ENCODE measurements at places on chromosomes 13 and 19.
A peak's percentile ranks its signal among the peaks of the same experiment; 100 is the strongest.

DNA sequence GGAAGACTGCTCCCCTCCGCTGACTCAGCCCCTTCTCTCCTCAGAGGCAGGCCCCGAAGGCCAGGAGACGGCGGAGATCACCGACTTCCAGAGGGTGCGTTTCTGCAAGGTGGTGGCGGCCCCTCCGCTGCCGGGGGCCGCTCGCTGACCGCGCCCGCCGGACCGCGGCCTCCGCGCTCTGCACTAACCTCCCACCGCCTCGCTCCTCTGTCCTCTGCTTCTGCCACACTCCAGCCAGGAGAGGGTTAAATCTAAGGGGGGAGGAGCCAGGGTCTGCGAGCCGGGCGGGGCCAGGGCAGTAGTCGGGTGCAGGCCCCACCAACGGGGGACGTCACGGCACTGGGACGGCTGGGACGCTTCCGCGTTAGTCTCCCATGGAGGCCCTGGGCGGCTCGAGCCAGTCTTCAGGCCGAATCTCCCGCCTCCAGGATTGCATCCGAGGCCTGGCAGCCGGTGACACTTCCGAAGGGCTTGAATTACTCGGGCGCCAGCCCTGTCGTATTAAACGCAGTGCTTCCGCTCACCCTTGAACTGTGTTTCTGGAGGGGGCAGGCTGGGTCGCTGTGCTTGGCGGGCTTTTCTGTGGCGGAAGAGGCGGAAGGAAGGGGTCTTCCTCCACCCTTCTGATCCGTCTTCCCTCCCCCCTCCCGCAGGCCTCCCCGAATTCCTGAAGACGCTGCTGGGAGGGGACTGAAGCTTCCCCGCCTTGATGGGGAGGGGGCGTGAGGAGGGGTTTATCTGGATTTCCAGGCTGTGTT, 1.2 kb upstream of the INAFM1 start:
- peak; percentile 98 for DNase-seq

DNA sequence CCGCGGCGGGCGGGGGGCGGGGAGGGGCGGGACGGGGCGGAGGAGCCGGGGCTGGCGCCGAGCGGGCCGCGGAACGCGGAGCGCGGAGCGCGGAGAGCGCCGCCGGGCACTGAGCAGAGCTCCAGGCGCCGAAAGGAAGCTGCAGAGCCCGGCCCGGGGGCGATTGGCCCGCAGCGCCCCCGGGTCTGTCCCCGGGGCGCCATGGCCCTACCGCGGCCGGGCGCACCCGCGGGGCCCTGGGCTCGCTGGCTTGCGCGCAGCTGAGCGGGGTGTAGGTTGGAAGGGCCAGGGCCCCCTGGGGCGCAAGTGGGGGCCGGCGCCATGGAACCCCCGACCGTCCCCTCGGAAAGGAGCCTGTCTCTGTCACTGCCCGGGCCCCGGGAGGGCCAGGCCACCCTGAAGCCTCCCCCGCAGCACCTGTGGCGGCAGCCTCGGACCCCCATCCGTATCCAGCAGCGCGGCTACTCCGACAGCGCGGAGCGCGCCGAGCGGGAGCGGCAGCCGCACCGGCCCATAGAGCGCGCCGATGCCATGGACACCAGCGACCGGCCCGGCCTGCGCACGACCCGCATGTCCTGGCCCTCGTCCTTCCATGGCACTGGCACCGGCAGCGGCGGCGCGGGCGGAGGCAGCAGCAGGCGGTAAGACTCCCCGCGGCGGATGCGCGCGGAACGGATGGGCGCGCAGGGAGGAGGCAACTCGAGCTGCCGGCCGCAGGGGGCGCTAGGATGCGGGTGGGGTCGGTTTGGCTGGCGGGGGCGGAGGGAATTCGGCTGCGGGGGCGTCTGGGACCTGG, at the start of gene PDE4A:
TSS of gene PDE4A (plus strand) at position 95 of the 796 bp plus-strand sequence. CDS start at position 322, 227 bp downstream.
- peak; percentile 85 for DNase-seq

DNA sequence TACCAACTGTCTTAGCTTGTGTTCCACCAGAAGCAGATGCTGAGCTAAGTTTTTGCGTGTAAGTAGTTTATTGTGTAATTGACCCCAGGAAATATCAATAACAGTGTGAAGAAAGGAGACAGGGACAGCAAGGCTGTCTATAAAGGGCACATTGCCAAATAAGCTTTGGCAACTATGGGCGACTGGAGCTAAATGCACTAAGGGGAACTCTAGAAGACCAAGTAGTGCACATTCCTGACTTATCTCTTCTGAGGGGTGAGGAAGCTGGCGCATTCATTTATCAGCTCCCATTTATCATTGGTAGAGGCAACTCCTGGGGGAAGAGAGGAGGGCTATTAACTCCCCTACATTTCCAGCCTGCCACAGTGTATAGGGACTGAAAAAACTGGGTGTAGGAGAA, 135.0 kb downstream of the DLEU7 start:
- no peak for DNase-seq

DNA sequence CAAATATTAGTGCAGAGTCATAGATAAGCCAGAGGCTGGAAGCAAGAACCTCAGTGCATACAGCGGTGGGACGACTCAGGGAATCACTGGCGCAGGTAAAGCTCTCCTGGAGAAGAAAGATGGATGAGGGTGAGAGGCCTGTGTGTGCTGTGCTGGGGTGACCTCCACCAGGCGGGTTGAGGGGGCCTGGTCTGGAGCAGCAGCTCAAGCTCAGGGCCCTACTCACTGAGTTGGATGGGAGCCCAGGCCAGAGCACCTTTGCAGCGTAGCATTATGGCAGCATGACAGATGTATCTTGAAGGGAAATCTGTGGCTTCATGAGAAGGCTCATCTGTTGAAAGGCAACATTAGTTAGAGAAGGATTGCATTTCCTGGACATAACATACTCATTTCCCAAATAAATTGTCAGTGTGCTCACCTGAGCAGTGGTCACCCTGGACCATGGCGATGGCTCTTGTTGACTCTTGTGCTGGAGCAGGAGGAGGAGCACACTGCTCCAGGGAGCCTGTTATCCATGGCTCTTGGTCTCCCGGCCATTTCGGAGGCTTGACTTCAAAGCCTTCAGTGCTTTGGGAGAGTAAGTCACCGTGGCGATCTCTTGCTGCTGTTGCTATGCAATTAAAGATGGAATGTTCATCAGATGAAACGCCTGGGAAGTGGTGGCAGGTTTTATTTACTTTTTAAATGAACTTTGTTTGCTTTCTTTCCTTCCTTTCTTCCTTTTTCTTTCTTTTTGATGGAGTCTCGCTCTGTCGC, 25.0 kb downstream of the HNRNPM start:
- DNase-seq, result no peak

GRCh38 chr13:75996582-75996981, 360.5 kb downstream of the LMO7 start:
- DNase-seq, result no peak

- DNase-seq, result no peak
Observed at GRCh38 chr19:1101337-1101698, 2.5 kb upstream of the GPX4 start.

GRCh38 chr13:32609428-32609827, 23.2 kb downstream of the PDS5B start:
- no peak for DNase-seq

GRCh38 chr19:4379383-4380253, 20.7 kb downstream of the SH3GL1 start:
- no peak for DNase-seq

GRCh38 chr19:43438291-43439031, 23.8 kb downstream of the TEX101 start:
- DNase-seq, result no peak

DNA sequence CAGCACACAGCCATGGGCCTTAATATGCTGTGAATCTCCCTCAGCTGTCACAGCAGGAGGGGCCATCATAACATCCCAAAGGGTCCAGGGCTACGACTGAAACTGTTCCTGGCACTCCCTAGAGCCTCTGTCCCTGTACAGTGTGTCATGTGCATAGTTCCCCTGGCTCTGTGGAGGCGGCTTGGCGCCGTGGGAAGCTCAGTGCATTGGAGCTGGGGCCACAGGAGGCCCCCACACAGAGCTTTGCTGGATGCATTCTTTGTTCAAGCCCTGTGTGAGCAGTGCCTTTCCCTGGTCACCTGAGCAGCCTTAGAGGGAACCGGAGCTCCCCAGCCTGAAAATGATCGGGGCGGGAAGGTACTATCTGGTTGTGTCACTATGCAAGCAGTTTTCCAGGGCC, 21.4 kb downstream of the UBXN6 start:
- DNase-seq, result peak; percentile 42

GRCh38 chr13:51541809-51542258, 42.4 kb upstream of the WDFY2 start:
- no peak for DNase-seq

- DNase-seq, result no peak
Observed at GRCh38 chr13:60018536-60018935, 145.2 kb downstream of the DIAPH3 start.

DNA sequence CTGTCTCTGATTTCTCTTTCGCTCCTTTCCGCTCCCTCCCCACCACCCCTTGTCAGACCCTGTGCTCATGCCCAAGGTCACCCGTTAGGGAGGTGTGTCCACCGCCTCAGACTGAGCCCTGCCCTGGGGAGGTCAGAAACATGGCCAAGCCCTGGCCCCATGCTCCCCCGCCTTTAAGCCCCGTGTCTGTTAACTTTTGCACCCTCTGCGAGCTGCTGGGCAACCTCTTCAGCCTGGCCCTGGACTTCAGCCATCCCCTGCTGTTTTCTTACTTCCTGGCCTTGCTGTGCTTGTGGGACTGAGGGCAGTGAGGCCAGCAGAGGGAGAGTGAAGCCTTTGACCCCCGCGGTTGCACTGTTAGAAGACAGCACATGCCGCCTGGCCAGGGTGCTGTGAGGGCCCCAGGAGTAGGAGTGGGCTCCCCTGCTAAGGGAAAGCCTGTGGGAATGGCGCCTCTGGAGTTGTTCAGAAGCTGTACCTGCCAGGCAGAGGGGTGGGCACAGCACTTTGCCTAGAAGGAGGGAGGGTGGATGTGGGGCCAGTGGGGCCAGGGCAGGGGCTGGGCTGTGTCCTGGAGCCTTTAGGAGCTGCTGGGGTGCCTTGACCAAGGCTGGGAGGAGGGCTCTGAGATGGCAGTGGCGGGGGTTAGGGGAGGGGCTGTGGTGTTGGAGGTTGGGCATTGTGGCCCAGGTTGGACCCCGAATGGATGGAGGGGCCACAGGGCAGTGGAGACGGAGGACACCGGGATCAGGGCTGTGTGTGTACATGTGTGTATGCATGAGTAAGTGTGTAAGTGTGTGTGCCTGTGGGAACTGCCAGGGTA, 7.9 kb downstream of the UPF1 start:
- DNase-seq, result peak; percentile 59

- no peak for DNase-seq
Observed at GRCh38 chr13:24392972-24393371, 83.6 kb downstream of the C1QTNF9 start.

DNA sequence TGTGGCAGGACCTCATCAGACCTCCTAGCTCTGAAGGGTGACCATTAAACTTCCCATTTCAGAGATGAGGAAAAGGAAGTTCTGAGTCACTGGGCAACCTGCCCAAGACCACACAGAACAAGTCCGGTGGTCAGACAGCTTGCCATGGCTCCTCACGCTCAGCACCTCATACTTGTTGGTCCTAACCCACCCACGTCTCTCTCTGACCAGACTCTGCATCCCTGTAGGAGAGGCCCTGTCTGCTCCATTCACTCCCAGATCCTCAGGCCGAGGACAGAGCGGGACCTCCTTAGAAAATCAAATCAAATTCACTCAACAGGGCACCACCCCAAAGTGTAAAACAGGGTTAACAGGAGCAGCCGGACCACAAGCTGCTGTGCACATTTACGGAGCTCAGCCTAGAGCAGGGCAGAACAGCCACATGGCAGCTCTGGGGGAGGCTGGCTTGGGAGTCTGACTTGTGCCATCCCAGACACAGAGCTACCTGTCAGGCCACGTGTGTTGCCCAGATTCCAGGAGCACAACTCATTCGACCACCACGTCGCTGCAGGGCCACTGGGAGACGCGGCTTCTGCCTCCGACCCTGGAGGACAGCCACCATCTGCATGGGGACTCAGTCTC, 1.7 kb downstream of the MIER2 start:
- DNase-seq, result no peak

DNA sequence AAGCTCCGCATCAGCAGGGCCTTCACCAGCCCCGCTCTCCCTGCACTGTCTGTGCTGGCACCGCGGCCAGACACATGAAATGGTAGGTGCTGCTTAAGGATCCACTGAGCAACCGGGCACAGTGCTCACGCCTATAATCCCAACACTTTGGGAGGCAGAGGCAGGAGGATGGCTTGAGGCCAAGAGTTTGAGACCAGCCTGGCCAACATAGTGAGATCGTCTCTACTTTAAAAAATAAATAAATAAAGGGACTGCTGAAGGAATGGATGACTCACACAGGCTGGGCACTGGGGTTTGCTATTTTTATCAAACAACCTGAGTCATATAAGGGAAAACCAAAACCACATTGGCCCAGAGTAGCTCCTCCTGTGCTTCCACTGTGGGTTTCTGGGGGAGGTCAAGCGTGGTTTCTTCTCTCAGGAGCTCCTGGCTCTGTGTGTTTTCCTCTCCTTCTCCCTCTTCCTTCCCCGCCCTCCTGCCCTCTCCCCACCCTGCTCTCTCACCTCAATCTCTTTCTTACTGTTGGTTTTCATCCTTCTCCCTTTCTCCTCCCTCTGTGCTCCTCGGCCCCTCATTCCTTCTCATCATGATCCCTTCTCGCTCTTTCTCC, 21.3 kb downstream of the VRK3 start:
- no peak for DNase-seq

- DNase-seq, result no peak
Observed at GRCh38 chr13:73714522-73714921, 419.7 kb downstream of the KLF12 start.

DNA sequence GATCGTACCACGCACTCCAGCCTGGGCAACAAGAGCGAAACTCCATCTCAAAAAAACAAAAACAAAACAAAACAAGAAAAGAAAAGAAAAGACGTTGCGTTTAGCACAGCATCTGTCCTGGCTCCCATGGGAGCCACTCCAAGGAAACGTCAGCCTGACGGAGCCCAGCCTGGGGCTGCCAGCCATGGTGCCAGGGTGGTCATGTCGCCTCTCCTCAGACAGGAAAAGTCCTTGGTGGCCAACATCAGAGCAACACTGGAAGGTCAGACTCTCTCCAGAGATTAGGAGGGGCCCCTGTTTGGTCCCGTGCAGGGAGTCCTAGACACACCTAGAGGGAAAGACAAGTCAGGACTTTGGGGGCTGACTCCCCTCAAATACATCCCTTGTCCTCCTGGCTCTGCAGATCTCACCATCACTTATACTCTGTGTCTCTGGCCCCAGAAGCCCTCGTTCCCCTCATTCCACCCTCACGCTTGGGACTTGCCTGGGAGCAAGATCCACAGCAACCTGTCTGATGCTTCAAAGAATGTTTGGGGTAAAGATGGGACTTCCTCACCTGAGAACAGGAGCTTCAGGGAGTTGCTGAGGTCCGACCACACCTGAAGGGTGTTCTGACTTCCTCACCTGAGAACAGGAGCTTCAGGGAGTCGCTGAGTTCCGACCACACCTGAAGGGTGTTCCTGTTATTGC, 9.3 kb downstream of the LILRA4 start:
- DNase-seq, result no peak

GRCh38 chr13:79673993-79674377, 193.0 kb downstream of the NDFIP2 start:
- no peak for DNase-seq

DNA sequence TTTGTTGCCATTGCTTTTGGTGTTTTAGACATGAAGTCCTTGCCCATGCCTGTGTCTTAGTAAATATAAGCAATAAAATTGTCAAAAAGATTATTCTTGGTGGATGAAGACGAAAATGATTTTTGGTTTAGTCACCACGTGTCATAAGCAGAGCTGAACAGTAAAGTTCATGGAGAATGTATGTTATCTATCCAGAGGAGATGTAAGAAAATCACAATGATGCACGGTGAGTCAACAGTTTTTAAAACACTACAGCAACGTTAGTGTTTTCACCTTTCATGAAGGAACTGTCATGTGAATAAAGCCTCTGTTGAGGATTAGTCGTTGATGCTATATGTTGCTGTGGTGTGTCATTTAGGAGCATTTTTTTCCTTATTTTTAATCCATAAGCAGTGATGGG, 137.6 kb downstream of the GPC6 start:
- DNase-seq, result no peak

- no peak for DNase-seq
Observed at GRCh38 chr19:45172173-45172572, 5.9 kb downstream of the TRAPPC6A start.

Measured in endodermal cell (in vitro differentiated cells).